Nucleus accumbens (tissue), 56 donors: ENCODE measurements at places on chromosomes 3 and 15.
A peak's percentile ranks its signal among the peaks of the same experiment; 100 is the strongest.

GRCh38 chr3:126472277-126473006 is 3.2 kb downstream of the ZXDC start:
- peak; percentile 16 for DNase-seq

- DNase-seq: no peak
These were observed 93.6 kb downstream of the GMNC start for GRCh38 chr3:190768891-190769290.

GRCh38 chr3:186614597-186615483 is 2.0 kb downstream of the AHSG start:
- peak; percentile 57 for DNase-seq

- no peak for DNase-seq
These were observed 1.3 kb downstream of the NGLY1 start for GRCh38 chr3:25781758-25782594.

DNA sequence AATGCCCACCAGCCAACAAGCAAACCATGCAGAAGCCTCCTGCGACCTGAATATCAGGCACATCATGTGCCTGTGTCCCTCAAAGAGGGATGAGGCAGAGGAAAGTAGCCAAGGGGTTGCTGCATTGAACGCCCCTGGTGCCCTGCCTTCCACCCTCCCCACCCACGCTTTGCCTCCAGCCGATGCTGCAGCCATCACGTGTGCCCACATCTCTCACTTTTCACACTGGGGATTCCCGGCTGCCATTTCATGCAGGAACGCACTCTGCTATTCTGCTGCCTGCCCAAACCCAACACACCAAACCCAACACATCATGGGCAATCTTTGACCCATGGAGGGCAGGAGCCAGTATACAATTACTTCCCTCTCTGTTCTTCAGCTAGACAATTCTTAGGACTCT is 462.2 kb upstream of the PROK2 start:
- DNase-seq: no peak

- DNase-seq: no peak
These were observed 11.8 kb downstream of the INSYN1 start for GRCh38 chr15:73741321-73741836.
